ENCODE measurements at places on chromosomes 16 and 17.

DNA sequence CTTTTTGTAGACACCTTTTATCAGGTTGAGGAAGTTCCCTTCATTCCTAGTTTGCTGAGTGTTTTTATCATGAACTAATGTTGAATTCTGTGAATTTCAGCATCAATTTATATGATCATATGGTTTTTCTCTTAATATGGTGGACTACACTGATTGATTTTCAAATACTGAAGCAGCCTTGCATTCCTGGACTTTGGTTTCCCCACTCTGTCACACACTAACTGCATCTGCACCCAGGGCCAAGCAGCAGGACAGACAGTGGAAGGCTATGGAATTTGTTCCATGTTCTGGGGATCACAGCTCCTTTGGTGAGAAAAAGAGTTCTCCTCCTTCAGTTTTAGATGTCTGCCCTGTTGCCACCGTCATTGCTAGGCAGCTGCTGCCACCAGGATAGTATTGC, 7.8 kb downstream of the TERF2 start:
- no peak for DNase-seq

DNA sequence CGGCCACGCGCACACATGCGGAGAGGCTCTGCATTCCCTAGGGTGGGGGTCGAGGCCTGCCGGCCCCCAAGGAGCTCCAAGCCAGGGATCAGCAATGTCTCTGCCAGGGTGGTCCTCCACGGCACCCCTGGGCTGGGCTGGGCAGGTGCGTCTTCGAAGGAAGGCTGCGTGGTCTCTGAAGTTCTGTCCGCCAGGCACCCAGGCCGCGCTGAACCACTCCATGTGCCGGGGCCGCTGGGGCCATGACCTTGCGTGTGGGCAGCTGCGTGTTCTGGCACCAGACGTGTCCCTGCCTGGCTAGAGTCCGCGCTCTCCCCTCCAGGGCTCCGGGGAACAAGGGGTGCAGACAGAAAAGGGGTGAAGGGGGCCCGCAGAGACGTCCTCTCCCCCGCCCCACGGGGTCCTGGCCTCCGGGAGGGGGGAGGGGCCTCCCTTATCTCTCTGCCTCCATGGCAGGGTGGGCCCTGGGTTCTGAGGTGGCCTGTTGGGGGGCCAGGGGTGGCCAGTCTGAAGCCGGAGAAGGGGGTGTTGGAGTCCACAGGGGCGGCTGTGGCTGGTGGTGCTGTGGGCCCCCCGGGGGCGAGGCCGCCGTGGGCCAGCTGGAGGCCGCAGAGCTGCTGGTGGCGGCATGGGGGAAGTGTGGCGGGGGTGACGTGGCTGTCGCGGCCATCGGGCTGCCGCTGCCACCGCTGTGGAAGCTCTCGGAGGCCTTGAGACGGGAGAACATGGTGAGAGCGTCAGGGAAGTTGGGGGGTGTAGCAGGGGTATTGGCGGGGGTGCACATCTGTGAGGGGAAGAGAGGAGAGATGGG, 5.3 kb downstream of the UBALD1 start:
- DNase-seq: no peak

DNA sequence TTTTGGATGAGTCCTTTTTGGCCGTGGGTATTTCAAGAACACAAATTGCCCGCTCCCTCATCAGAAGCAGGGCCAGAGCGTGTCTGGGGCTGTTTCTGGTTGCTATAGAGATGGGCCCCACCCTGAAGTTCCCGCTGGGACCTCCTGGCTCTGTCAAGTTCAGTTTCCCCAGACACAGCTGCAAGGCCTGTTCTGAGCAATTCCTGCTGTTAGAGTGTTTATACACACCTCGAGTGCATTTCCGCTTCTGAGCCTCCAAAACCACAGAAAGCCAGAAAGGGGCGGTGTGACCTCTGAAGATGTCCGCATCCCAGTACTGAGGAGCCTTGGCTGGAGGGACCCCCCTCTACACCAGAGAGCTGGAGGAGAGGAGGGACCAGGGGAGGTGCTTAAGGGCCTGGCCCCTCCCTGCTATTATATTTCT, 9.3 kb upstream of the WBP2 start:
- DNase-seq: no peak

- DNase-seq: peak; percentile 13
Observed at GRCh38 chr17:27793168-27793905, 7.0 kb downstream of the NOS2 start.

DNA sequence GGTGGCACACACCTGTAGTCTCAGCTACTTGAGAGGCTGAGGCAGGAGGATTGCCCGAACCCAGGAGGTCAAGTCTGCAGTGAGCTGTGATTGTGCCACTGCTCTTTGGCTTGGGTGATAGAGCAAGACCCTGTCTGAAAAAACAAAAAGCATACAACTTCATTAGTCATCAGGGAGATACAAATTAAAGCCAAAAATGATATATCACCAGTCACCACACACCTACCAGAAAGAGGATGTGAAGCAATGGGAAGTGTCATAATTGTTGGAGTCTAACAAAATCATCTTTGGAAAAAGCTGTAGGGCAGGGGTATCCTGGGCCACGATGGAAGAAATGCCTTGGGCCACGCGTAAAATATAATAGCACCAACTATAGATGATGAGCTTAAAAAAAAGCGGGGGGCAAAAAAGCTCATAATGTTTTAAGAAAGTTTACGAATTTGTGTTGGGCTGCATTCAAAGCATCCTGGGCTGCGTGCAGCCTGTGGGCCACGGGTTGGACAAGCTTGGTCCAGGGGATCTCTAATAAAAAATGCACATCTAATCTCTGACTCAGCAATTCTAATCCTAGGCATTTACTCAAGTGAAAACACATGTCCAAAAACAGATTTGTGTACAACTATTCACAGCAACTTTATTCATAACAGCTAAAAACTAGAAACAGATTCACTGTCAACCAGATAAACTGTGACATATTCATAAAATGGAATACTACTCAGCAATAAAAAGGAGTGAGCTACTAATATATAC, 65.9 kb downstream of the HIC1 start:
- DNase-seq: no peak

DNA sequence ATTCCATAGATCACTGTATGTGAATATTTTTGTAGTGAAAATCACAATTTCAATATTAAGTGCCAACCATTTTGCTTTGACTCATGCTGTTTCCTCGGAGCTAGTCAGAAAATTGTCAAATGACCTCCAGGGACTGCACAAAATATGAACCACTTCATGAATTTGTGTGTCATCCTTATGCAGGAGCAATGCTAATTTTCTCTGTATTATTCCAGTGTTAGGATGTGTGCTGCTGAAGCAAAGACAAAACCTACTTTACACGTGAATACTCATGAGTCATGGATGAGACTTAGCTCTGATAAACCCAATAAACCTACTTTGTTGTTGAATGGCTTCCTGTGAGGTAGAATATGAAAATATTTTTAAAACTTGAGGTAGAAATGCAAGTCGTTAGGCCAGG, 65.2 kb downstream of the SHCBP1 start:
- no peak for DNase-seq

DNA sequence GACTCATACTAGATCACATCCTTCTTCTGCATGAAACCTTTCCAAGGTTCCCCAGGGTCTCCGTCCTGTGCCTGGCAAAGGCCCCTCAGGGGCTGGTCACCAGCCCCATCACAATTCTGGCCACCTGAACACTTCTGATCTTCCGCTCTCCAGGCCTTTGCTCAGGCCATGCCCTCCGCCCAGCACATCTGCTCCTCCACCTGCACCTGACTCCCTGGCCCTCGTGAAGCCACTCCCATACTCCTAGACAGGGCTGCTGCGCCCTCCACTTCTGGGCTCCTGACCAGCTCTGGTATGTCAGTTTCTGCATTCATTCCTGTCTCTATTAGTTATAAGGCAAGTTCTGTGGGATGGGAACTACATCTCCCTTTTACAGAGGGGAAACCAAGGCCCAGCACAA, 1.9 kb upstream of the MYL11 start:
- no peak for DNase-seq

GRCh38 chr16:88790312-88791211, 5.5 kb upstream of the PIEZO1 start:
- no peak for DNase-seq

- DNase-seq: no peak
Observed at GRCh38 chr16:22938647-22939046, 124.7 kb downstream of the HS3ST2 start.

DNA sequence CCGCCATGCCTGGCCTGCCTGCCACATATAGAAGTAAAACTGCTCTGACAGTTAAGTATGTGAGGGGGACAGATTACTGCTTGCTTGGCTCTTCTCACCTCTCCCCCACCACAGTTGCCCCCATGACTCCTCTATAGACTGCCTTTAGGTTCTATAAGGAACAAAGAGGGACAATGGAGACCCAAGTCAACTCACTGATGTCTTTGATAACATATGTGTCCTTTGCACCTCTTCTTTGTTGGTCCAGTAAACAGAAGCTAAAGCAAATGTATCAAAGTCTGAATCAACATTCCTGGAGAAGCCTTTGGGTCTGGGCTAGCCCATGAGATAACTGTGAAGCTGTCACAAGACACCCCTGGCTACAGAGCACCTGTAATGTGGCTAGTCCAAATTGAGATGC, 27.1 kb downstream of the NUDT7 start:
- DNase-seq: no peak

DNA sequence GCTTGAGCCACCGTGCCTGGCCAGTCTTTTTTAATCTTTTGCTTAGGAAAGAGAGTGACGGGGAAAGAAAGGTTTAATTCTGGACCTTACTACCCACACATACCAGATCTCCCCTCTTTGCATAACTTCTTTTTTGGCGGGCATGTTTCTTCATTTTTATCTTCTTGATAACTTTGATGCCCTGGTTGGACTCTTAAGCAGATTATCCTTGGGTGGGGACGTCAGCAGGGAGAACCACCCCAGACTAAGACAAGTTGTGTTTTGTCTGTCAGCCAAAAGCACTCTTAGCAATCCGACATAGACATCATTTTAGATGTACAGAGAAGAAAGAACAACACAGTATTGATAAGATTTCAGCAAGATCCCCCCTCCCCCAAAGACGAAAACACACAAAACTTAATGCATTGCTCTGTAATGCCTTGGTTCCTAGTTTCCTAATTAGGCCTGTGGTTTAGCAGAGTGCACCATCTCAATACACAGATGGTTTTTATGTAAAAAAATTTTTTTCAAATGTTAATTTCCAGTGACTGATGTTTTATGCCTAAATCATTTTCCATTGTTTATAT, 99.9 kb downstream of the MSI2 start:
- DNase-seq: no peak

DNA sequence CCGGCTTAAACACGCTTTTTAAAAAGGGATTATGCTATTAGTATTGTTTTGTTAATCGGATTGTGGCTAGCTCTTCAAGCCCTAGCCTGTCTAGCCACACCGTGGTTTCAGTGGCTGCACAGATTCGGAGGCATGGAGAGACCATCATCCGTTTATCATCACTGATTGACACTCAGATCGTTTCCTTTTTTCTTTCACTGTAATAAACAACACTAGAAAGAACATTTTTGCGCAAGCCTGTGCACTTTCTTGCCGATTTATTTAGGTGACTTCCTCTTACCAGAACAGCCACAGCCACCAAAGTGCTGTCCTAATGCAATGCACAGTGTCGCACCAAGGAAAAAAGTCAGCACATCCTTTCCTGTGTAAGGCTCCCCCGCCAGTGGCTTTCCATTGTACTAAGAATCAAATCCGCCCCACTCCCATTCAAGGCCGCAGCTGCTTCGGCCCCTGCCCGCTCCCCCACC, 78.2 kb downstream of the CRISPLD2 start:
- DNase-seq: no peak

GRCh38 chr17:542943-543342, 171.7 kb downstream of the VPS53 start:
- no peak for DNase-seq

DNA sequence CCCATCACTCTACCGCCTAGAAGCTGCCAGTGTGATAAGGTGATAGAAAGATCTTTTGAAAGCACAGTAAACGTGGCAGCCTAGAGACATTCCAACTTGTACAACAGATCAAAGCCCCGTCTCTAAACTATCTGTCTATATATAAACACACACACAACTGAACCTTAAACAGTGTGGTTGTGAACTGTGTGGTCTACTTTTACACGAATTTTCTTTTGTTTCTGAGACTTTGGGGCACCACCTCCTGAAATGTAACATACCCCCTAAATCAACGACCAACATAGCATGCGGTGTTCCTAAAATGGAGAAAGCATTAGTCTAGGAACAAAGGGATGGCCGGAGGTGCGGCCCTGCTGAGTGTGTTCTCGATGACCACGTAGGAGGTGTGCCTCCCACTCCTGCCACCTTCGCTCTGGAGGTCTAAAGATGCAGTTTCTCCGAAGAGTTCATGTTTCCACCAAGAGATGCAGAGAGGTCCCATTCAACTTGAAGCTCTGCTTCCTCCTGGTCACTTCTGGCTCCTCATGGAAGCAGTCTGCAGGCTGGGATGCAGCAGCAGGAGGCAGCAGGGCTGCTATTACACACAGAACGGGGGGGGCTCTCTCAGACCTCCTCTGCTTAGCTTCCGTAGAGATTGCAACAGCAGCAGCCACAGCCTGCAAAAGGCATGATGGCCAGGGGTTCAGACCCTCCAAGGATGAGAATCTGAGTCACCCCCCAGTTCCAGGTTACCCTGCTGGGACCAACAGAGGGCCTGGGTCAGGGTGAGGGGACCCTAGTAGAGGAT, 22.6 kb upstream of the USP10 start:
- DNase-seq: no peak

GRCh38 chr17:16364625-16365024, 11.4 kb upstream of the CENPV start:
- no peak for DNase-seq

DNA sequence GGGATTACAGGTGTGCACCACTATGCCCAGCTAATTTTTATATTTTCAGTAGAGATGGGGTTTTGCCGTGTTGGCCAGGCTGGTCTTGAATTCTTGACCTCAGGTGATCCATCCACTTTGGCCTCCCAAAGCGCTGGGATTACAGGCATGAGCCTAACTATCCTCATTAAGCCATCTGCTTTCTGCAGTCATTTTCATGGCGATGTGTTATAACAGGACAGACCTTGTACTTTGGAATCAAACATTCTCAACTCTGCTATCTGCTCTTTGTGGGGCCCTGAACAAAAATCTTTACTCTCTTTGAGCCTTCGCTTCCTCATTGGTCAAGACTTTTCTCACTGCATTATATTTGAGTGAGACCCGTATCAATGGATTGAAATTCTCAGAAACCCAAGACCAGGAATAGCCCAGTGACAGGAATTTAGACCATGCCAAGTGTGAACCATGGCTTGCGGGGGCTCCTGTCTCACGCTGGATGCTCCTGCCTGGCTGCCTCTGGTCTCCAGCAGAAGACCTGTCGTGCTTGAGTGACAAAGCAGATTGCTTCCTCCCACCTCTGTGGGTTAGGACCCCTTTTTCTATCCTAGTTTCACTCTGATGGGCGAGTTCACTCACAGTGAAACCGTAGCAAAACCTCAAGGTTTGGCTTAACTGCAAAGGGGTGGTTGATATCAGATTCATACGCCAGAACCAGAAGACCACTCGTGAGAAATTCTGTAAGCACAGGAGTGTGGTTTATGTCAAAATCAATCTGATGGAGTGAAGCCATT, 519.1 kb downstream of the MAF start:
- no peak for DNase-seq

DNA sequence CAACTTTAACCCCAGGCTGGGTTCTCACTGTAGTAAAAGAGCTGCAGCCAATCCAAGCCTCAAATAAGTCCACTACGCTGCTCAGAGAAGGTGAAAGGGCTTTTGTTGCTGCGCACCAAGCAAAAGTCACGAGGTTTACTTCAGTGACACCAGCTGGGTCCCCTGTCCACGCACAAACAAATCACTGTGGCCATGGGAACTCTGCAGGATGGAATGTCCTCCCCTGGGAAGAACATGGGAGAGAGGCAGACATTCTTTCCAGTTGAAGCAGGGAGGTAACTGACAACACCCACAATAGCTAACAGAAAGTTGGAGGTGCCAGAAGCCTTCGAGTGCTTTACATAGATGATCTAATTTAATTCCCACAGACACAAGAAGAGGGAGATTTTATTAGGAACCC, 181.9 kb downstream of the PMP22 start:
- no peak for DNase-seq

Data from progenitor cell of endocrine pancreas (in vitro differentiated cells).